NCI-H1417 (cell line): ENCODE measurements at places on chromosomes 1 and 21.

GRCh38 chr1:84000954-84001495 lies 2.1 kb upstream of the TTLL7 start:
- no peak for DNase-seq

DNA sequence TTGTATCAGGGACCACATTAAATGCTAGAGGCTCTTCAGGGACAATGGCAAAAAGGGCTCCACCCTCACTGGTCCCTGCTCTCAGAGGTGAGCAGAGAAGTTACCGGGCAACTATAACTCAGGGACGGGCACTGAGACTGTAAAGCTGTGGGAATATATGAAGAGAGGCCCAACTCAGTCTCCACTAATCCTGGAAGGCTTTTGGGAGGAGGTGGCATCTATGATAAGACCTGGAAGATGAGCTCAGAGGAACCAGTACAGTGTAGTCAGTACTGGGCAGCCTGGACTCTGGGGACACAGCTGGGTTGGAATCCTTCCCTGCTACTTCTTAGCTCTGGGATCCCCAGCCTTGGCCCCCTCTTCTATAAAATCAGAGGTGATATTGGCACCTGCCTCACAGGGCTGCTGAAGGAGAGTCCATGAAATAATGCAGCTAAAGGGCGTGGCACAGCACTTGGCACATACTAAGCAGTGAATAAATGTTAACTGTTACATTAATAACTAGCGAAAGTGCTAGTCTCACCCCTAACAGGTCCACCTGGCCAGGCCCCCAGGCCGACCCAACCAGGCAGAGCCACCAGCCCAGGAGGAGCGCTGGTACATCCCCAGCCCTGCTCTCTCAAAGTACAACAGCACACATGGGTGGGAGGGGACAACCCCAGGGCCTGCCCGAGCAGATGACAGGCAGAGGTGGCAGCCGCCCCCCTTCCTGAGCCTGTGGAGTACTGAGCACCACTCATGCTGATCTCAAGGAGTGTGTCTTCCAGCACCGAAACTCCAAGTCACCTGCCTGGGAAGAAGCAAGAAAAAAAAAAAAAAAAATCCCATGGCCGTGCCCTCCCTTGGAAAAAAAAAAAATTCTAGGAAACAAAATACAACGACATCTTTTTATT lies 62.7 kb downstream of the CASZ1 start:
- DNase-seq: peak; percentile 59

GRCh38 chr1:61898658-61899057 lies 156.4 kb downstream of the PATJ start:
- DNase-seq: no peak

- DNase-seq: no peak
These were observed 2.0 kb downstream of the TNFSF18 start for GRCh38 chr1:173048621-173049321.

DNA sequence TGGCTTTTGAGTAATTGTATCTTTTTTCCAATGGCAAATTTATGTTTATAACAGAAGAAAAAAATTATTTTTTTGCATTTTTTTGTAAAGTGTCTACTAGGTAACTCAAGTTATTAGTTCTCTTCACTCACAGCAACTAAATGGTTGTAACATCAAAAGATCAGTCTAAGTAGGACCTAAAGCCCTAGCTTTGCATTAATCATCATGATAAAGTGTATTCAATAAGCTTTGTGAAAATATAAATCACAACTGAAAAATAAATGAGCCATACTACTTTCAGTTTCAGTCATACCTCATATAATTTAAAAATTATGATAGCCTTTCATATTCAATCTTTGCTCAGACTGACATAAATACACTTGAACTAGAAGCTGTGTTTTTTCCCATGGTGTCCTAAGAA lies 6.9 kb downstream of the TAF5L start:
- DNase-seq: no peak

DNA sequence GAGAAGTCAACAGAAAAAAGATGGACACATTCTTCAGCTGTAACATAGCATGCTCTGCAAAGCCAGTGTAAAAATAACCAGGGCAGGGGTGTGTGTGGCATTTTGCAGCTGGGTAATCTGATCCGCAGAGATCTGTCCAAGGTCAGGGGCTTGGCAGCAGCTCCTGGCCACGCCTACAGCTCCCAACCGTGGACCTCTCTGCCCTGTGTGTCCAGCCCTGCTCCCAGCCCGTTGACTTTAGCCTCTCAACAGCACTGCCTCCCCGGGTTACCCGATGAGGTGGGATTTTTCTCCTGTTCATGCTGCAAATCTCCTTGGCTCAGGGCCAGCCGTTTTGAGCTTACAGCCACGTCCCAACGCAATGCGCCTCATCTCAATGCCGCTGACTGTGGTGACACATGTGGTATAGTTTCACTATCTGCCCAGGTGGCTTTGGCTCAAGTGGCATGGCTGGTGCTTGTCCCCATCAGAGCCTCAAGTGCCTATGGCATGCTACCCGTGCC lies 68.1 kb downstream of the VWA5B1 start:
- DNase-seq: peak; percentile 54

- DNase-seq: no peak
These were observed 17.7 kb downstream of the METTL13 start for GRCh38 chr1:171799166-171799565.

- DNase-seq: no peak
These were observed 426.6 kb downstream of the LRRIQ3 start for GRCh38 chr1:73771396-73771795.

DNA sequence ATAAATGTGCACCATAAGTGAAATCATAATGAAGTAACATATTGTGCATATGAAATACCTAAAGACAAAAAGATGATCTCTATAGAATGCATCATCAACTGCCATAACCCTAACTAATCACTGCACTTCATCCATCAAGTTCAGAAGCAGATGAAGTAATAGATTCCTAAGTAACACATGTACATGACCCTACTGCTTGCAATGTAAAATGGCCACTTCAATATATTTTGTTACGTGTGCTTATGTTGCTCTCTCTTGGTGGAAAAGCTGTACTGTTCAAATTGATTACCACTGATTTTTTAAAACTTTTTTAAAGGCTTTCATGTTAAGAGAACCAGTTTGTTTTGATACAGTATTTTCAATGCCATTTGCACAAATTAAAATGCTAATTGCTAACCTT lies 141.8 kb downstream of the TTLL7 start:
- no peak for DNase-seq

- DNase-seq: peak; percentile 63
These were observed 1.1 kb downstream of the AGTRAP start for GRCh38 chr1:11736746-11737639.

DNA sequence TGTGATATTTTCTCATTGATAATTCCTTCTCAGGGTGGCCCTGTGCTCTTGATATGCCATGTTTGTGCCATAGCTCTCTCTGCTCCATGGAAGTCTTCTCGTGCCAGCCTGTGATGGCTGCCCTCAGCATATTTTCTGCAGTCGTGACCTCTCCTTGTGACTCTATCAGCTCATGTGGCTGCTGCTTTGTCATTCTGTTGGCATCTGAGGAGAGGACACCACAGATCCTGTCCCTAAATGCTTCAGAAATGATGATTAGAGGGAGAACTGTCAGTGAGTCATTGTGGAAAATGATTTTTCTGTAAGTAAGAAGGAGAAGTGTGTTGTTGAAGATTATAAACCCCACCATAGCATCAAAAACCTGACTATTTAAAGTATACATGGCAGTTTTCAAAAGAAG lies 286.0 kb downstream of the ADGRL2 start:
- no peak for DNase-seq

DNA sequence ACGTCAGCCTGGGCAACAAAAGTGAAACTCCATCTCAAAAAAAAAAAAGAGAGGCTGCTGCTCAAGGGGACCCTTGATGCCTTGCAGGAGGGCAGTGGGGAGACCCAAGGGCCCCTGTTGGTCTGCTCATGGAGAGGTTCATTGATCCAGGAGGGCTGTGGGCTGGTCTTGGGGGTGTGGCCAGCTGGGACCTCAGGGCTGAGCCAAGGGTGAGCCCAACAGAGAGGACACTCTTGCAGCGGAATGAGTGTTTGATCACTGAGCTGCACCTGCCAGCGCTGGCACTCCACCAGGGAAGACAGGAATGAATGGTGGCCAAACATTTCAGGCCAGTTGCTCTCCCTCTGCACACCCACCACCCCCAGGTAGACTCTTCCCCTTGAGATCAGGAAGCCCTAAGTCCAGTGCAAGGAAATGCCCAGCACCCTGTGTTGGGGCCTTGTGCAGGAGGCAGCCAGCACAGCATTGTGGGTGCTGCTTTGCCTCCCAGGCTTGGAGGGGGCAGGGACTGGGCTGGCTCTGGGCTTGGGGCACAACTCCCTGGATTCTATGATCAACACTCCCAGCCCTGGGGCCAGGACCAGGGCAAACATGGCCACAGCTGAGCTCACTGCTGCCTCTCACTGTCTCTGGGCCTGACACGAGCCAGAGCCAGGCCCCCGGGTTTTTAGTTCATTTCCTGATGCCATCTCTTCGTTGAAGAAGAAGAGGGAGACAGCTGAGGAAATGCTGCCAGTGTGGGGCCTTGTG lies 50.7 kb downstream of the IRF2BP2 start:
- DNase-seq: no peak

- DNase-seq: no peak
These were observed 558.3 kb downstream of the MATN1 start for GRCh38 chr1:30165116-30165515.

GRCh38 chr21:16192902-16193301 lies 463.1 kb downstream of the USP25 start:
- DNase-seq: no peak

- peak; percentile 13 for DNase-seq
These were observed 1.1 kb downstream of the SGIP1 start for GRCh38 chr1:66535061-66535460.

GRCh38 chr1:70818401-70818800 lies 229.2 kb downstream of the PTGER3 start:
- no peak for DNase-seq

DNA sequence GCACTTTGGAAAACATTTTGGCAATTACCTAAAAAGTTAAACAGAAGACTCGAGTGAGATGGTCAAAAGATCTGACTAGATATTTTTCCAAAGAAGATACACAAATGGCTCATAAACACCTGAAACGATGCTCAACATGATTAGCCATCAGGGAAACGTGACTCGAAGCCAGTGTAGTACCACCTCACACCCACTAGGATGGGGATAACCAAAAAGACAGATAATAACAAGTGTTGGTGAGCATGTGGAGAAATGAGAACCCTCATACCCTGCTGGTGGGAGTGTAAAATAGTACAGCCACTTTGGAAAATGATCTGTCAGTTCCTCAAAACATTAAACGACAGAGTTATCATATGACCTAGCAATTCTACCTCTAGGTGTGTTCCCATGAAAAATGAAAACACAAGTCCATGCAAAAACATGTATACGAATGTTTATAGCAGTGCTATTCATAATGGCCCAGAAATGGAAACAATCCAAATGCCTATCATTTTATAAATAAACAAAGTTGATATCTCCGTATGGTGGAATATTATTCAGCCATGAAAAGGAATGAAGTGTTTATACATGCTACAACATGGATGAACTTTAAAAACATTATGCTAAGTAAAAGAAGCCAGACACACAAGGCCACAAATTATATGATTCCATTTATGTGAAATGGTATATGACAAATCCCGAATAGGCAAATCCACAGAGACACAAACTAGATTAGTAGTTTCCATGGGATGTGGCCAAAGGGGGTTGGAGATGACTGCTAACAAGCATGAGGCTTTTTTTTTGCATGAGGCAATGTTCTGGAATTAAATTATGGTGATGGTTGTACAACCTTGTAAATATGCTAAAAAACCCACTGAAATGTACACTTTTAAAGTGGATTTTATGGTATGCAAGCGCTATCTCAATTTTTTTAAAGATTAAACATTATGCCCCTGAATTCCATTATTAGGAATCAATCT lies 625.3 kb downstream of the KIF26B start:
- DNase-seq: no peak

DNA sequence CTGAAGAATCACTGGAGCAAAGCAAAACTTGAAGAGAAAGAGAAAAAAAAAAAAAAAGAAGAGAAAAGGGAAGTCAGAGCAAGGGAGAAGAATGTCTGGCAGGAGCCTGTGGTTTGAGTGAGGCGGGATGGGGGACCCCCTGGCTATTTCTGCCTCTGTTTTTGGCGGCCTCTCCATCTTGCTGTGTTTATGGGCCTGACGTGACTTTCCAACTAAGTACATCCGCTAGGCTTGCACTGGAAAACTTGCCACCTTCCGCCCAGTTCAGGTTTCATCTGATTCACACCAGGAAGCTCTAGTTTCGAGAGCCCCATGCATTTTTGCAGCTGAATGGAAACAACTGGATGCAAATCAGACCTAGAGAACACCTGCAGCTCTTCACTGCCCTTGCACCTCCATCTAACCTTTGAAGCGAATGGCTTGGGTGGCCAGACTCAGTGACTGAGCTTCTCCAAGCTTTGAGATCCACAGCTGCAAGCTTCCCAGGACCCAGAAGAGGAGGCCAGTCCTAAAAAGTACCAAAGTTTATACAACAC lies 28.0 kb downstream of the TBX15 start:
- DNase-seq: no peak

GRCh38 chr1:245272676-245273075 lies 117.9 kb downstream of the KIF26B start:
- no peak for DNase-seq

- no peak for DNase-seq
These were observed 19.3 kb upstream of the POFUT2 start for GRCh38 chr21:45306832-45307571.

- no peak for DNase-seq
These were observed 56.9 kb downstream of the KIF1B start for GRCh38 chr1:10267319-10267718.

DNA sequence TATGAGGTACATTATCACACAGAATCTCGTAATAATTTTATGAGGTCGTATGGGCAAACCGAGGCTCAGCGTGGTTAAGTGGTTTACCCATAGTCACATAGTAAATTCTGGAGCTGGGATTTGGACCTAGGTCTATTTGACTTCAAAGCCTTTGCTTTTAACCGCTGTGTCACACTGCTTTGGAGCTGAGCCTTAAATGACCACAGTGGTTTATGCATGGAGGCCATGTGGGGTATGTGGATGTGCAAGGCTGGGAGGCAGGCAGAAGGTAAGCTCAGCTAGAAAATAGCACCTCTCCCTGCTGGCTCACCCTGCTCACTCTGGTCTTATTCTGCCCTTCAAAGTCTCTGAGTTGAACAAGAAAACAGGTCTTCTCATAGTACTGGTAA lies 269.5 kb downstream of the TRABD2B start:
- no peak for DNase-seq

DNA sequence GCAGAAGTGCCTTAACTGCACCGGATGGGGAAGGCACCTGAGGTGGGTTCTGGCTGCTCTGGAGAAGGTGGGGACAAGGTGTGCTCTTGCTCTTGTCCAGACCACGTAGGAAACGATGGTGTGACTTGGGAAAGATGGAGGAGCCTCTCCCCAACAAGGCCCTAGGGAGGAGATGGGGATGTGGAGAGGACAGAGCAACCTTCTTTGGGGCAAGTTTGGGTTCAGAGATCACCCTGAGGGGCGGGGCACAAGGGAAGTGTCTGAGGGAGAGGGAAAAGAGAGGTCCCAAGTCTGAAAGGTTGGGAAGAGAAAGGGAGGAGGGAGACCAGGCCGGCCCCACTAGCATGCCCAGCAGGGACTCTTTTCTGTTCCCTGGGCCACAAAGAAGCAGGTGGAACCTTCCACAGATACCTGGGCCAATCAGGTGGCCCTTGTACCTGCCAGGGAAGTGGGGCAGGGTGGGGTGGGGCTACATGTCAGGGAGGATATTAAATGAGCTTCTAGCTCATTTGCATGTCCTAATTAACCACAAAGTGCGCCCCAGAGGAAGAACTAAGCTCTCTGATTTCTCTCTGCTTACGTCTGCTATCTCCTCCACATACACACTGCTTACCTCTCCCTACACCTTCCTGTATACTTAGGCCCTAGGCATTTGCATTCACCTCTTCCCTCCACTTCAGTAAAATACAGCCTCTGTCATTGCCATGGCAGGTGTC lies 15.9 kb downstream of the INKA2 start:
- no peak for DNase-seq
